ENCODE measurements at places on chromosomes 1 and 21.

DNA sequence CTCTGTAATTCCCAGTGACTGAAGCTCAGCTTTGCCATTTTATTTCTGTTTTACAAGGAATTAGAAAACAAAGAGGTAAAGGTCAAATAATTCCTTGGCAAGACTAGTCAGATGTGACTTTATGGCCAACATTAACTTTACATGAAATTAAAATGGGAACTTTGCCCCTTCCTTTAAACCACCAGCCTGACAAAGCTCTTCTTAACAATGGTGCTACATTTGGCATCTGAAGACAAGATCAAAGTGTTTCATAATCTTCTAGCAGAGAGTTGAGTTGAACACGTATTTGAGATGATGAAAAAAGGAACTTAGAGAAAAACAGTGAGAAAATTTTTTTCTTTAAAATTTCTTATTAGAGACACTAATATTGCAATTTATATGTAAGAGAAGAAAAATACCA, 193.8 kb downstream of the AK5 start:
- no peak for DNase-seq

GRCh38 chr1:1292442-1292779, 12.2 kb downstream of the SCNN1D start:
- no peak for DNase-seq

DNA sequence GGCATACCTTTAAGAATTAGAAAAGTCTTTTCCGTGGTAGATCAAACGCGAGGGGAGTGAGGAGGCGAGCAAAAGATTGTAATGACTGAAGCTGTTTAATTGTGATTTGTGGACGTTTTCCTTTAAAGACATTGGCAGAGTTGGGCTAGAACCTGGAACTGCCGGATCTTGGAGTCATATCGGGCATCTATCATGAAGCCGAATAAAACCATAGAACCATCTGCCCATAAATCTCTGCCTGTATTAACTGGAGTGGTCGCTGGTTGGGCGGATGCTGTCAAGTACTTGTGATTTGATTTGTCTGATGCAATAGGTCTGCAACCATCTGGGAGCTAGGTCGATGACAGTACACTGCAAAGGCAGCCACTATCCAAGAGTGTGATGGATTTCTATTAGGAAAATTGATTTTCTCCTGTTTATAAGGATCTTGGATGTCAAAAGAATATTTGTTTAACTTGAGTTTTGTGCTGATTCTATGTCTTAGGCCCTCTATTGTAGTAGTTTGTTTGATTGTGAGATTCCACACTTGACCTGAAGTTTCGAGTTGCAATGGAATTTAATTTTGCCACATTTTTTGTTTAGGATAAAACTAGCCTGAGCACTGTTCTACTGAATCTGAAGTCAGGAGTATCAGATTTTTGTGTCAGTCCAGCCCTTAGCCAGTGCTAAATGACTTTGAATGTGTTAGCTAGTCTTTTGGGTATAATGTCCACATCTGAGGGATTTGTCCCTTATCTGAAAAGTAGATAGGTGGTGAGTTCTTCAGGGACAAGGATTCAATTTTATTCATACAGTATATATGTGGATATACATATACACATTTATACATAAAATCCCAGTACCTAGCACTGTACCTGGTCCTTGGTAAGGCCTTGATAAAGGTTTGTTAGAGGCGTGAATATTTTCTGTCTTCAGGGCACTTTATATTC, 1.2 kb downstream of the SARS1 start:
- peak; percentile 38 for DNase-seq

GRCh38 chr1:44312399-44313196, 42.5 kb downstream of the ERI3 start:
- no peak for DNase-seq

DNA sequence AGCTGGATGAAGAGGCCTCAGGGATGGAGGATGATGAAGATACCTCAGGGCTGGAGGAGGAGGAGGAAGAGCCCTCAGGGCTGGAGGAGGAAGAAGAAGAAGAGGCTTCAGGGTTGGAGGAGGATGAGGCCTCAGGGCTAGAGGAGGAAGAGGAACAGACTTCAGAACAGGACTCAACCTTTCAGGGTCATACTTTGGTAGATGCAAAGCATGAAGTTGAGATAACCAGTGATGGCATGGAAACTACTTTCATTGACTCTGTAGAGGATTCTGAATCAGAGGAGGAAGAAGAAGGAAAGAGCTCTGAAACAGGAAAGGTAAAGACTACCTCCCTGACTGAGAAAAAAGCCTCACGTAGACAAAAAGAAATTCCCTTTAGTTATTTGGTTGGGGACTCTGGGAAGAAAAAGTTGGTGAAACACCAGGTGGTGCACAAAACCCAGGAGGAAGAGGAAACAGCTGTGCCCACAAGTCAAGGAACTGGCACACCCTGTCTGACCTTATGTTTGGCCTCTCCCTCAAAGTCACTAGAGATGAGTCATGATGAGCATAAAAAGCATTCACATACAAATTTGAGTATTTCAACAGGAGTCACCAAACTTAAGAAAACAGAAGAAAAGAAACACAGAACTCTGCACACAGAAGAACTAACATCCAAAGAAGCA, 15.4 kb downstream of the L1TD1 start:
- DNase-seq = no peak

GRCh38 chr1:32263744-32264143, 12.7 kb downstream of the LCK start:
- DNase-seq = peak; percentile 39

- DNase-seq = peak; percentile 85
Measured at GRCh38 chr1:198157241-198157846, 546 bp downstream of the NEK7 start.

DNA sequence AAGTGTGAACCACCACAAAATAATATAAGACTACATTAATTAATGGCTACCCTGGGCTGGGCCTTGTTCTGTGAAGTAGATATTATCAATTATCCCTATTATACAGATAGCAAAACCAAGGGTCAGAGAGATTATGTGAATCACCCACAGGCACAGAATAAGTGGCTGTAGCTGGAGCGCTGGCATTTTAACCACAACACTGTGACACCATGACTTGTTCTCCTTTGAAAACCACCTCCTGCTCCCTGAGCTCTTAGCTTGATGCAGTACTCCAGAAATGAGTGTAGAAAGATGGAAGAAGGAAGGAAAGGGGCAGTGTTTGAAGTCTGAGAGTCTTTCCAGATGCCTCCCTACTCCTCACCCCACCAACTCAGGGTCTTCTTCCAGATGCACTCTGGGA, 29.5 kb upstream of the JUN start:
- DNase-seq = no peak

Measured in CD4-positive, alpha-beta T cell treated with Interleukin-10 for 1 hour (primary cell).